Type B pancreatic cell (in vitro differentiated cells): ENCODE measurements at places on chromosomes 12 and 14. TPM values are rescaled to one million over a fixed set of nuclear protein-coding genes. Genes with fewer than 3 reads are reported as not detected.

The TAS2R10 gene
- total RNA-seq: 0.36 and 1.7 TPM in 2 replicates

The MYH7 gene
- 0.14 TPM in 1 of 2 replicates, not detected in the other for total RNA-seq

The B4GALNT3 gene
- 32.5 and 103 TPM in 2 replicates for total RNA-seq

The PRB2 gene
- total RNA-seq: not detected in 2 replicates

The SLC5A8 gene
- total RNA-seq: 0.72 and 1.0 TPM in 2 replicates

The KCNA5 gene
- total RNA-seq: 0.82 and 0.98 TPM in 2 replicates

DNA sequence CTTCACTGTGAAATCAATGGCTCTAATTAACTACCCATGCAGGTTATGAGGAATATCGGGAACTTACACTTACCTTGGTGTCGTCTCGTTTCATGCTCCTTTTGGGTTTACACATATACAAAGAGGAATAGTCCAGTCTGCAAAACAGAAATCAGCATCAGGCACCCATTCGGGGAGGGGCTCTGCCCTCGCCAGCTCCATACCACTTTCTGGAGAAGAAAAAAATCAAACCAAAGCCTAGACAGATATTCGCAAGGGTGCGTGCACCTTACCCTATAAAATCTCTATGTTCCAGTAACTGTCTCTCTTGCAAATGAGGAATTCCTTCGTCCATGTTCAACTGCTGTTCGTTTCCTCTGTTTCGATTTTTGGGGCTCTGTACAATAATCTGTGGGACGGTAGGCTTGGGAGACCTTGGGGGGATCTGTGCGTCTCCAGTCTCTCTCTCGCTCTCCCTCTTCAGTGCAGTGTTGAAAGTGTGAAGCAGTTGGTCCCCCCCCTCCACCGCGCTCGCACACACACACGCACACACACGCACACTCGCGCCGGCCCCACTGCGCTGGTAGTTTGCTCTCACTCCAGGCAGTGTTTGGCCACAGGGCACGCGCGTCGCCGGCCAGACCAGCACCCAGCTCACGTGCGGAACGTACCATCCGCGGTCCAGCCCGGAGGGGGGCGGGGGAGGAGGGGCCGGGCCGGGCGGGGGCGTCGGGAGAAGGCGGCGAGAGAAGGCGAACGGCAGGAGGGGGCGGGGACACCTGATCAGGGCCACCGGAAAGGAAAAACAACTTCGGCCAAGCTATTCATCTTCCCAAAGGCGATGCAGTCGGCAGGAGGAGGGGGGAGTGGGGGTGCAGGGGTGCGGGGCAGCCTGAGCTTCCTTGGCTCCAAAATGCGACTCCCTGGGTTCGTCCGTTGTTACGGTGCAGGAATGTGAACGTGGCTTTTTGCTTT, at the start of gene BHLHE41:
TSS of gene BHLHE41 (minus strand) at position 592 of the 954 bp plus-strand sequence. CDS start at position 334, 258 bp downstream.
- H3K4me1 ChIP-seq: peaks cover 7% of the 10 kb centered on the region
- peaks cover 14% of the 10 kb centered on the region for H3K36me3 ChIP-seq
- no peak for DNase-seq
- peaks cover 91% of the 10 kb centered on the region for H3K27me3 ChIP-seq

DNA sequence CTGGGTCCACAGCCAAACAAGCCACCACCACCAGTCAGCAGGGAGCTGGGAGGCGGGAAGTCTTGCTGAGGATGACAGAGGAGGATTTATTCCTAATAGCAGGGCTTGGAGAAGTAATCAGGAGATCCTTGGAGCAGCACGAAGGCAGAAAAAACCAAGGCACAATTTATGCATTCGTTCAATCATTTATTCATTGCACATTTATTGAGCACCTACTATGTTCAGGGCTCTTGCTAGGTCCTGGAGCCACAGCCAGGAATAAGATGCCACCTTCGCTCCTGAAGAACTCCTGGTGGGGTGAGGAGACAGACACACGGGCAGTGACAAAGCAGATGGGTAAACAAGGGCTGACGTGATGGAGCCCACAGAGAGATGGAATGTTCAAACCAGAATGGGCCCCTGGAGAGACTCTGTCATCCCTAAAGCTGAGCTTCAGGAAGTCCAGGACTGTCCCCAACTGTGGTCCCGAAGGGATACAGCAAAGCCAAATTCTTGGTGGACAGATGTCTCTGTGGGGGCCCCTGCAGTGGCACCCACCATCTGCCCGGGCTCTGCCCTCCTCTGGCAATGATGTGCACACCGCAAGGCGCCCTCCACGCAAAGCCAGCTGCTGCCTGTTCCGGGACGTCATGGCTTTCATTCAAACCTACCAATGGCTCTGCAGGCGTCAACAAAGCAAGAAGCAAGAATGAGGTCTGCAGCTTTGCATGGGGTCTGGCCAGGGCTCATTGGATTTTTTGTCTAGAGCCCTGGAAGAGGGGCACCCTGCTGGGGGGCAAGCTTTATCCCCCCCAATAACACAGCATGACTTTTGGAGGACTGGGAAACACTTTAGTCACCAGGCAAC, 3.0 kb upstream of the TESC start:
- H3K4me3 ChIP-seq: no peak overlapping the region
- no peak overlapping the region for H3K27ac ChIP-seq
- H3K27me3 ChIP-seq: peaks cover 37% of the 10 kb centered on the region
- H3K36me3 ChIP-seq: no peaks in the 10 kb centered on the region

DNA sequence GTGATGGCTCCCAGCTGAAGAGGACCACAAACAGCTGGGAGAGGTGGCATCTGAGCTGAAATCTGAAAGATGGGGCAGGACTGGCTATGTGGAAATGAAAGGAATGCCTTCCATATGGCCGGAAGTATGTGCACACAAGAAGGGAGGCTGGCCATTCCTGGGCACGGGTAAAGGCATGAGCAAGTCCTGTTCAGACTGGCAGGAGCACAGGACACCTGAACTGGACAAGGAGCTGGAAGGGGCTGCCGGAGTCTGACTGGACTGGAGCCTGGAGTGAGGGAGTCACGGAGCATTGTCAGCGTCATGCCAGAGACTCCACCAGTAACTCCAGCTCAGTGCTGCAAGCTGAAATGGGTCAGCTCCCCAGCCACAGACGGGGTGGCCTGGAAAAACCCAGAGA, 11.9 kb upstream of the TC2N start:
- peaks cover 4% of the 10 kb centered on the region for H3K27me3 ChIP-seq
- DNase-seq: no peak

- no peak for DNase-seq
- H3K27me3 ChIP-seq: no peaks in the 10 kb centered on the region
- no peak overlapping the region for H3K4me3 ChIP-seq
Measured at GRCh38 chr12:14390870-14391530, 25.5 kb downstream of the ATF7IP start.

- peak overlapping the region; percentile 61 for H3K27ac ChIP-seq
- no peaks in the 10 kb centered on the region for H3K27me3 ChIP-seq
- H3K36me3 ChIP-seq: peaks cover 41% of the 10 kb centered on the region
Measured at GRCh38 chr12:104309446-104309993, 6.0 kb downstream of the EID3 start.

DNA sequence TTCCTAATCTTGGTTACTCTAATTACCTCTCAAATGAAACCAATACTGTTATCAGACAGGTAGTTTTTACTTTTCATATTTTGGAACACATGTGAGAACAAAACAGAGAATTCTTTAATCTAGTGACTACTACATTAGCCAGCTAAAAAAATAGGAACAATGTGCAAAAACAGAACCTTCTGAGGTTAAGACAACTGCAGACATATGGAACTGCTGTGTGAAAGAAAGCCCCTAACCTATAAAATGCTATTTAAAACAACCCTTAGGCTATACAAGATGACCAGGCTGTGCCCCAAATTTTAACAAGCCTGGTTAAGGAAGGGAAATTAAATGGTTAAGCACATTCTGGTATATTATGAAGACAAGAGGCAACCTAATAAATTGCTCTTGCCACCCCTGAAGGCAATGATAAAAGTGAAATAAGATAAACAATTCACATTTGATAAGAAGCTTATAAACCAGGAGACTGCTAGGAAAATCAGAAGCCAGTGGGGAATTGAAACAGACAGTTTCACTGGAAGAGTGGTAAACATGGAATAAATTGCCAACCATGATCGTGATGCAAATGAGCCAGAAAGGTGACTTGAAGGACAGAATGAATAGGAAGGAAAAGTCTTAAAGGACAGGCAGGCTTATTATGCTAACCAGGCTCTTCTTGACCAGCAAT, 7.4 kb downstream of the GTSF1 start:
- H3K4me1 ChIP-seq: no peaks in the 10 kb centered on the region
- H3K27ac ChIP-seq: no peak overlapping the region
- H3K4me3 ChIP-seq: no peak overlapping the region
- no peak for DNase-seq
- H3K27me3 ChIP-seq: peaks cover 34% of the 10 kb centered on the region

DNA sequence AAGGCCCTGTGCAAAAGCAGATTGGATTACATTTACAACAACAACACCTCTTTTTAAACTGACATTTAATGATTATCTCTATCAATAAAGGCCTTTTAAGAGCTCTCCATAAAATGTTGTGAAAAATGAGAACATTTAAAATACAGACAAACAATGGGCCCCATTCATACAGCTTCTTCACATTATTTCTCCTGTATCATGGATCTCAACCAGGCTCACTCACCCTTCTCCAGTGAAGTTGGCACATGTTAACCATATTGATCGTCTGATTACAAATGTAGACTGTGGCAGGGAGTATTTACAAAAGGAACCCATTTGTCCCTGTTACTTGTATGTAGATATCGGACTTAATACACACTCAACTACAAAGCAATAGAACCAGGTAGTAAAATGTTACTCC, 220.2 kb upstream of the BTG1 start:
- H3K4me3 ChIP-seq: no peak overlapping the region
- no peaks in the 10 kb centered on the region for H3K36me3 ChIP-seq
- DNase-seq: no peak
- H3K4me1 ChIP-seq: peaks cover 29% of the 10 kb centered on the region
- H3K27me3 ChIP-seq: no peaks in the 10 kb centered on the region
- no peak overlapping the region for H3K27ac ChIP-seq

GRCh38 chr14:55867311-55867710, 250.9 kb upstream of the PELI2 start:
- no peaks in the 10 kb centered on the region for H3K36me3 ChIP-seq
- no peak overlapping the region for H3K27ac ChIP-seq
- DNase-seq: no peak

DNA sequence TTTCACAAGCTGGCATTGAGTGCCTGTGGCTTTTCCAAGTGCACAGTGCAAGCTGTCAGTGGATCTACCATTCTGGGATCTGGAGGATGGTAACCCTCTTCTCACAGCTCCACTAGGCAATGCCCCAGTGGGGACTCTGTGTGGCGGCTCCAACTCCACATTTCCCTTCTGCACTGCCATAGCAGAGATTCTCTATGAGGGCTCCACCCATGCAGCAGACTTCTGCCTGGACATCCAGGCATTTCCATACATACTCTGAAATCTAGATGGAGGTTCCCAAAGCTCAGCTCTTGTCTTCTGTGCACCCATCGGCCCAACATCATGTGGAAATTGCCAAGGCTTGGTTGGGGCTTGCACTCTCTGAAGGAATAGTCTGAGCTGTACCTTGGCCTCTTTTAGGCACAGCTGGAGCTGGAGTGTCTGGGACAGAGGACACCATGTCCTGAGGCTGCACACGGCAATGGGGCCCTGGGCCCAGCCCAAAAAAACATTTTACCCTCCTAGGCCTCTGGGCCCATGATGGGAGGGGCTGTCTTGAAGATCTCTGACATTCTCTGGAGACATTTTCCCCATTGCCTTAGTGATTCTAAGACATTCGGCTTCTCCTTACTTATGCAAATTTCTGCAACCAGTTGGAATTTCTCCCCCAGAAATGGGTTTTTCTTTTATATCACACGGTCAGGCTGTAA, 313.3 kb upstream of the SFSWAP start:
- H3K4me3 ChIP-seq: no peak overlapping the region
- H3K4me1 ChIP-seq: peaks cover 4% of the 10 kb centered on the region
- H3K36me3 ChIP-seq: peaks cover 4% of the 10 kb centered on the region
- peaks cover 11% of the 10 kb centered on the region for H3K27me3 ChIP-seq
- no peak overlapping the region for H3K27ac ChIP-seq

- no peaks in the 10 kb centered on the region for H3K4me1 ChIP-seq
- H3K36me3 ChIP-seq: no peaks in the 10 kb centered on the region
- H3K4me3 ChIP-seq: no peak overlapping the region
- DNase-seq: no peak
- no peak overlapping the region for H3K27ac ChIP-seq
- H3K27me3 ChIP-seq: no peaks in the 10 kb centered on the region
Measured at GRCh38 chr12:69022674-69023073, 89.7 kb upstream of the CPM start.

DNA sequence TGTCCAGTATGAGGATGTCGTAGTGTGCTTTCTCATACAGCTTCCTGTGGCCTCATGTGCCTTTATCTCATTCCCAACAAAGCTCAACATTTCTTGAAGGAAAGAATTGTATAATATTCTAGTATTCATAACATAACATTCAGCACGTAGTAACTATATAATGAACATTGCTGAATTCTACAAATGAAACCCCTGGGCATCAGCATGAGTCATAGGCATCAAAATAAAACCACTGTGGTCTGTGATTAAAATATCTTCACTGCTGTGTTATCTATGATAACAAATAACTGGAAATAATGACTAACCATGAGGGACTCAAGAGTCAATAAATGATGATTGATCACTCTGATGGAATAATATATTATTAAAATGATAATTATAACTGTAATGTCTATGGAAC, 255.2 kb downstream of the EMP1 start:
- H3K36me3 ChIP-seq: no peaks in the 10 kb centered on the region
- no peak for DNase-seq
- H3K4me1 ChIP-seq: no peaks in the 10 kb centered on the region
- no peak overlapping the region for H3K27ac ChIP-seq

GRCh38 chr12:6582196-6582595, 14.1 kb upstream of the NOP2 start:
- no peaks in the 10 kb centered on the region for H3K4me1 ChIP-seq
- peaks cover 57% of the 10 kb centered on the region for H3K36me3 ChIP-seq
- H3K4me3 ChIP-seq: no peak overlapping the region
- DNase-seq: no peak

DNA sequence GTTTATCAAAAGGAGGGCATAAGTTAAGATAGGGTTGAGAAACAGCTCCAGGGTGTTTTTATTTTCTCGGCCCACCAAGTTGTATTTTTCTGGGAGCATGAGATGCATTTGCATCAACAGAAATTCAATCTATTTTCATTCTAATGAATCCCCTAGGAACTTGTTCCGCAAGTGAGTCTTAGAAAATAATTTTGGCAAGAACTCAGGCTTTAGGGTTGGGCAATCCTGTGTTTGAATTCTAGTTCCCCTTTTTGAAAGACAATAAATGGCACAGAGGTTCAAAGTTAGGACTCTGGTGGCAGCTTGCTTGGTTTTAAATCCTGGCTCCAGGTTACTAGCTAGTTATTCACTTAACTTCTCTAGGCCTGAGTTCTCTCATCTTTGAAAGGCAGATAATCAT, 23.7 kb downstream of the SLC5A8 start:
- no peaks in the 10 kb centered on the region for H3K4me1 ChIP-seq
- no peaks in the 10 kb centered on the region for H3K36me3 ChIP-seq
- no peak overlapping the region for H3K4me3 ChIP-seq
- DNase-seq: no peak
- H3K27ac ChIP-seq: no peak overlapping the region

DNA sequence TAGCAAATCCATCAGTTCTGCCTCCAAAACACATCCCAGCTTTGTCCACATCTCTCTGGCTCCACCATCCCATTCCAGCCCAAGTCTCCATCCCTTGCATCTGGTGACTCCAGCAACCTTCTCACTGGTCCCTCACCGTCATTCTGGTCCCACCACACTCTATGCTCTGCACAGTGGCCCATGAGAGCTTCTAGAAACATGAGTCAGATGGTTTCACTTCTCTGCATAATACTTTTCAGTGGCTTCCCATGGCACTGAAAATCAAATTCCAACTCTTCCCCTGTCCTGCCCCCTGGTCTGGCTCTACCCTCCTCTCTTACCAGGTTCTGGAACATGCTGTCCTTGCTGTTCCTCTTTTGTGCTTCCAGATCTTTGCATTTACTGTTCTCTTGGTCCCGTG, 17.2 kb upstream of the C12orf76 start:
- H3K27me3 ChIP-seq: peaks cover 8% of the 10 kb centered on the region
- no peaks in the 10 kb centered on the region for H3K36me3 ChIP-seq
- H3K4me1 ChIP-seq: no peaks in the 10 kb centered on the region
- no peak overlapping the region for H3K4me3 ChIP-seq
- no peak overlapping the region for H3K27ac ChIP-seq
